ENCODE measurements at places on chromosomes 3 and 15.

GRCh38 chr15:92661956-92662355, 6.4 kb upstream of the FAM174B start:
- no peak for DNase-seq

DNA sequence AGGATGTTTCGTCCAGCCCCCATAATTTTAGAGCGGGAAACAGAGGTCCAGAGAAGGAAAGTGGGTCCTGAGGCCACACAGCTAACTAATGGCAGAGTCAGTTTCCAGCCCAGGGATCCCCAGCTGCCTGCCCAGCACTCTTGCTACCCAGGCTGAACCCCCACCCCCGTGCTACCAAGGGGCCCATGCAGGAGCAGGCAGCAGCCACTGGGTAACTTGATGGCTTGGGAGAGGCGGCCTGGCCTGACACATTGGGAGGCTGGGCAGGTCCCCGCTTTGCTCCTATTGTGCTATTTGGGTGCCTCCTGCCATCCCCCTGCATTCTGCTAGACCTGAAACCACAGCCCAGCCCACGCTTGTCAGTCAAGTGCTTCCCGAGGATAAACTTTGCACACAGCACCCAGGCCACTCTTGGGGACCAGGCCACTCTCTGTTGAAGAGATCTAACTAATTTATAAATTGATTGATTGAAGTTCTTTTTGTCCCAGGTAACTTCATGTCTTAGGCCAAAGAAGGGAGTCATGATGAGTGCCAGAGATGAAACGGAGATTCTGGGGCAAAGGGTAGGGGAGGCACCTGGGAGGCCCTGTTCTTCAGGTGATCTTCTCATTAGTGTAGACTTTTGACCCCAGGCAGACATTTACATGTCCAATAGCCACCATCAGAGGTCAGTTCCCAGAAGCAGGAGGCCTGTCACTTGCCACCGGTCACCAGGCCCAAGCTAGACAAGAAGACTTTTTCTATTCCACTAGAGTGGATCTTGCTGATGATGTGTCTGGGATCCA, 7.0 kb downstream of the PAK6 start:
- DNase-seq, result no peak

- no peak for DNase-seq
Measured at GRCh38 chr3:192514754-192515663, 212.3 kb downstream of the FGF12 start.

DNA sequence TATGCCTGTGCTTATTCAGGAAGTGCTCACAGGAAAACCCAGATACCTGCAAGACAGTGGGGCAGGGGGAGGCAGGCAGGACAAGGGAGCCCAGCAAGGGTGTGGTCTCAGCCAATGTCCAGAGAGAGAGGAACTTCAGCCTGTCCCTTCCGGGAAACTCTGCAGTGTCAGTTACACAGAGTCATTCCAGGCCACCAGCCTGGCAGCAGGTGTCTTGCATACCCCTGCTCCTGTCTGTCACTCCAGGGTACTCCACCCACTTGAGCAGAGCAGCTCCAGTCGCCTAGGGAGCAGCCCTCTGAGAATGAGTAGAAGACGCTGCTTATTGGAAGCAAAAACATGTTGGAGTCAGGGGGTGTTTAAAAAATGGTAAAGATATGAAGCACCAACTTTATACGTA, 431.2 kb upstream of the RGMA start:
- DNase-seq, result no peak

DNA sequence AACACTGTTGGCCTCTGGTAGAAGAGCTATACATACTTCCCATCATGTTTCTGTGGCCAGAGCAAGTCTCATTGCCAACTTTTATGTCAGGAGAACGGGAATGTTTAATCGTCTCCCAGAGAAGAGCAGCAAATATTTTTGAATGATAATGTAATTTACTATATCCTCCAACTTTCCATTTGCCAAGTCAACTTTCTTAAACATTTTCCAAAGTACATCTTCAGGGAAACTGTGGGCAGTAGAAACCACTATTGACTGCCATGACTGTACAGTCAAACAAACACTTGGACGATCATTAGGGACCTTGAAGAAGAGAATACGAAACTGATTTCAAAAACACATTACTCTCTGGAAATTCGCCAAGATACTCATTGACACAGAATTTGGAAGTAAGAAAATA, 201.5 kb downstream of the GABRB3 start:
- no peak for DNase-seq

GRCh38 chr3:148126956-148127355, 570.7 kb upstream of the AGTR1 start:
- no peak for DNase-seq

- DNase-seq, result no peak
Measured at GRCh38 chr3:17111586-17111985, 226.8 kb downstream of the PLCL2 start.

DNA sequence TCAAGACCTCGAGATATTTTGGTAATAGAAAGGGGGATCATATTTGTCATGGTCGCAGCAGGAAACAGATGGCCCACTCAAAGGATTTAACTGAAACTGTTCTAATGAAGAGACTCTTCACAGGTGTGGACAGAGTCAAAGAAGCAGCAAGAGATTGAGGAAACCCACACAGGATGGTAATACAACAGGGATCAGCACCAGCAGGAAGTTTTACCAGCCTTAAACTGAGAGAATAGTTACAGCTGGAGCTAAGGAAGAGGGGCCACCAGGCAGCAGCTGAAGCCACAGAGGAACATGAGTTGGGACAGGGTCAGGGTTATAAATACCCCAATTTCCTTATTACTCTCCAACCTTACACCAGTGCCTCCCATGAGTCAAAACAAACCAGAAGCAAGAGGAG, 131.8 kb upstream of the UBE2E2 start:
- no peak for DNase-seq

- DNase-seq, result no peak
Measured at GRCh38 chr3:151890721-151891141, 17.3 kb downstream of the SUCNR1 start.

GRCh38 chr3:145899241-145899640, 261.7 kb downstream of the PLOD2 start:
- no peak for DNase-seq

DNA sequence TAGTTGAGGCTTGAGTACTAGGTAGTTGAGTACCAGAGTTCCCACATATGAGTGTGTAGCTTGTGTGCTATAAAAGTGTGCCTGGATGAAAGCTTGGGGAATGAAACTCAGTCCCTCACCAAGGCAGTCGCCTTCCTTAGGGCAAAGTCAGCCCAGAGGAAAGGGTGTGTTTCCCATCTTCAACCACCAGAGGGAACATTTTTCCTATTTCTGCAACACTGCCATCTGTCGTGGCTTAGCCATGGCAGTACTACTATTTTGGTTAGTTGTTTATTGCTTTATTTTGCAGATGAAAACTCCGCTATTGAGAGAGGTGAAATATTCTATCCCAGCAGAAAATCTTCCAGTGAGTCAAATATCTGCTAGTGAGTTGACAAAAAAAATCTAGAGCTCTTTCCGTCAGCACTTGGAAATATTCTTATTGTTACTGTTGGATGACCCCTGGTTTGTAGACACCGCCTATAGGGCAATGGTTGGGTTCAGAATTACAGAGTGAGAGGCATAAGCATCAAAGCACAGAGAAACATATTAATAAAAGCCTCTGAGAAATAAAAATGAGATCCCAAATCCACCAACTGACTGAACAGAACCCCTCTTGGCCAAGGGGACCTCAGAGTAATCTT, 239.9 kb downstream of the CPNE4 start:
- DNase-seq, result no peak

- DNase-seq, result peak; percentile 24
Measured at GRCh38 chr3:187101184-187102072, 37.9 kb downstream of the RPL39L start.

Measured in stimulated activated CD8-positive, alpha-beta memory T cell treated with anti-CD3 and anti-CD28 coated beads, Interleukin-4, amount 100 ng/mL, for 24 hours (primary cell).